ENCODE measurements at places on chromosomes 3 and 15.

DNA sequence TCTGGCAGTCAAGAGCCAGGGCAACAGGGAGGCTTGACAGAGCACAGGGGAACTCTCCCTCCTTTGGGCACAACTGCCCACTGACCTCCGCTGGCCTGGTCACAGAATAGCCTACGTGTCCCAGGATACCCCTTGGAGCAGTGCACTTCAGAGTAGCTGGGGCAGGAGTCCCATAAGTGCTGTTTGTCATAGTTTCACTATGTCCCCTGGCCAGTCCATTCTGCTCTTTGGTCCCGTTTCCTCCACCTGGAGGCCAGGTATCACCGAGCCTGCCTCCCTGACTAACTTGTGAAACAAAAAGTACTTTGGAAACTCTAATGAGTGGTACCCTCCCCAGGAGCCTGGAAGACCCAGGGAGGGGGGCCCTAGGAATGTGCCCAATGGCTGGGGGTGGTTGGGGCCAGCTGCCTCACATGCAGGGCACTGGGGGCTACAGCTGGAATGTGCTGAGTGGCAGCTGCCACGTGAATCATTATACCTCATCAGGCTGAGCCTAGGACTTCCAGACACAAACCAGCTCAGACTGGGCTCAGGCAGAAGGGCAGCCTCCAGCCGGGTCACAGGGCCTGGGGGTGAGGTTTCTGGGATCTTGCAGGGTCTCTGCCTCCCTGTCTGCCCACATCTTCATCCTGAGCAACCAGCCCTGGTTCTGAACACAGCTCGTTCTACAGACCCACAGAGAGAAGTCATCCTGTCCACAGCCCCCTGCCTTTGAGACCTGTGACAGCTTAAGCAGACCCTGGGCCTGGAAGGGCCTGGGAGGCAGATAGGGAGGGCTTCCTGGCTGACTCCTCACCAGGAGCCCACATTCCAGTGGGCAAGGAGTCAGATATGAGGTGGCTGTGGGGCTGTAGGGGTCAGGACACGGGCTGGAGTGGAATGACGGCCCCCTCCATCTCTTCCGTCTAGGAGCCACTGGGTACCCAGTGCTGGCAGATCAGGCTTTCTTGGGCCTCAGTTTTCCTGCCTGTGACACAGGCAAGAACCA is 914 bp upstream of the PTH1R start:
- no peak for DNase-seq

- DNase-seq = no peak
Observed at GRCh38 chr3:175422744-175423143, 563.6 kb downstream of the NAALADL2 start.

DNA sequence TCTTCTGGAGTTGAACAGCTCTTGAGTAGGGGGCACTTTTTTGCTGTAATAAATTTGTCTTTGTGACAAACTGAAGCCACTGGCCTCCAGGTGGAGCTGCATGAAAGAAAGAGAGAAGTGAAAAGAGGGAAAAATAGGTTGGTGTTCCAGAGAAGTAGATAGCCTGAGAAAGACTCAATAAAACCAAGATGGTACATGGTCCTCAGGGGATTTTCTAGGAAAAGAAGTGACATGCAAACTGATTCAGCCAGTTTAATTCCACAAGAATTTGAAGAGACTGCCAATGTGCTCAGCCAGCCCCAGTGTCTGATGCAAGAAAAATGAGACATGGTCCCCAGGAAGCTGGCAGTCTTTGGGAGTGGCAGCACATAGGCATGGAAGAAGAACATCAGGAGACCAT is 152.7 kb downstream of the CD47 start:
- DNase-seq = peak; percentile 13

GRCh38 chr3:161409069-161409468 is 37.8 kb upstream of the SPTSSB start:
- DNase-seq = peak; percentile 41

GRCh38 chr3:312160-312733 is 115.7 kb downstream of the CHL1 start:
- no peak for DNase-seq

DNA sequence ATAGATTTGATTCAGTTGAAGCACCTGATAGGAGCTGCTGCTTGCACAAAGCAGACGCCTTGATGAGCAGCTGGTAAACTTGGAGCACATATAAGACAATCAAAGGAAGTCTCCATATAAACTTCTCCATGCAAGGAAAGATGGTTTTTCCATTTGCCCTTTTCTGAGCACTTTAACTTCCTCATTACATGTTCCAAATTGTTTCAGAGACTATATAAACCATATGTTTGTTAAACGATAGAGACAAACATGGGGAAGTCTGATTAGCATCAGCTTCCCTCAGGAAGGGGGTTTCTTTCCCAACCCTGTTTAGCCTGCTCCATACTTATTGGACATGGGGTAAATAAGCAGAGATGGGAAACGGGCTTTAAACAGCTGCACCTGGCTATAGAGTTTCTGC is 88.0 kb downstream of the DHX36 start:
- no peak for DNase-seq

DNA sequence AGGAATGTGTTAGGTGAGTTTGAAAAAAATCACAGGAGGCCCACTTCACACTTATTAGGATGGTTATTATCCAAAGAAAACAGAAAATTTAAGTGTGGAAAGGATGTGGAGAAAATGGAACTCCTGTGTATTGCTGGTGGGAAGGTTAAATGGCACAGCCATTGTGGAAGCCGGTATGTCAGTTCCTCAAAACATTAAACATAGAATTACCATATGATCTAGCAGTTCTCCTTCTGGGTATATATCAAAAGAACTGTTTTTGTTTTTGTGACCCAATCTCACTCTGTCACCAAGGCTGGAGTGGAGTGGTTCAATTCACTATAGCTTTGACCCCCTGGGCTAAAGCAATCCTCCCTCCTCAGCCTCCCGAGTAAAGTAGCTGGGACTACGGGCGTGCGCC is 10.4 kb upstream of the ZFYVE19 start:
- no peak for DNase-seq

DNA sequence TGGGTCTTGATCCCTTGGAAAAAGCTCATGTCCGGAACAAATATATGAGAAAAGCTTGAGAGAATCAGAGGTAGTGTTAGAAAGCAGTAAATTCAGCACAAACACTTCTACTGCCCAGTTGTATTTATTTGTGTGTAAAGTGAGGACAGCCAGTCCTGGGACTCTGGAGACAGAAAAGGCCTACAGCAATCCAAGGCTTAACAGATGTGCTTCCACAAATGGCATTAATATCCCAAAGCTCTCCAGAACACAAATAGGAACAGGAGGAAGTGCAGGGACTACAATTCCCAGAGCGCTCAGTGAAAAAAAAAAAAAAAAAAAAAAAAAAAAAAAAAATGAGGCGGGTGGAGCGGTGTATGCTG is 390 bp upstream of the AP2M1 start:
- DNase-seq = no peak

GRCh38 chr3:33971055-33971454 is 172.6 kb downstream of the PDCD6IP start:
- DNase-seq = no peak

DNA sequence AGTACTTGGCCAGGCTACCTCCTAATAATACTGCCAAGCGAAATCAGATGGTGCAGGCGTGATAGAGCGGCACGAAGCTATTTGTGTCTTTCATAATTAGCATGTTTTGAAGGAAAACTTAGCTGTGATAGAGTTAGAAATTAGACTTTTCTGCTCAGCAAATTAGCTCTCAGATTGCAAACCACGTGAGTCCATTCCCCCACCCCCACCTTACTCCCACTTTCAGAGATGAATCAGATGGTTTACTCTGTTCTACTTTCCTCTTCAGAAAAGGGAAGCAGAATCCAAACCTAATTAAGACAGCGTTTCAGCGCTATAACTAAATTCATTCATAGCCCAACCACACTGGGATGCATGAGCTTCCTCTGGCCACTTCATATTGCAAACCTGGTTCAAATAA is 214.6 kb downstream of the SLCO3A1 start:
- DNase-seq = no peak

DNA sequence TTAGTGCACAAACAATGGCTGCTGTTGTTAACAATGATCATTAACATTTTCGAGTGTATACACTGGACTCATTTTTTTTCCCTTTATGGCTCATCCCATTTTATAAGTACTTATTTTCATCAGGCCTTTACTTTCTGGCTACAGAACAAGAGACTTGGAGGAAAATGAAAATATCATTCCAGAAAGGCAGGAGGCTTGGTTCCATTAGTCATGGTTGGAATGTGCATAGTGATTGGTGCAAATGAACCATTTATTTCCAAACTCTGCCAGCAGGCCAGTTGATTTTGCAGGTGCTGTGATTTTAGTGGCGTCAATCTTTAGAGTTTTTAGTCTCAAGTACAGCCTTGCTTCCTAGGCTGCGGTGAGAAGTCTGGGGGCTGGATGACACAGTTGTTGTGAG is 151.8 kb downstream of the ITPR1 start:
- DNase-seq = no peak

DNA sequence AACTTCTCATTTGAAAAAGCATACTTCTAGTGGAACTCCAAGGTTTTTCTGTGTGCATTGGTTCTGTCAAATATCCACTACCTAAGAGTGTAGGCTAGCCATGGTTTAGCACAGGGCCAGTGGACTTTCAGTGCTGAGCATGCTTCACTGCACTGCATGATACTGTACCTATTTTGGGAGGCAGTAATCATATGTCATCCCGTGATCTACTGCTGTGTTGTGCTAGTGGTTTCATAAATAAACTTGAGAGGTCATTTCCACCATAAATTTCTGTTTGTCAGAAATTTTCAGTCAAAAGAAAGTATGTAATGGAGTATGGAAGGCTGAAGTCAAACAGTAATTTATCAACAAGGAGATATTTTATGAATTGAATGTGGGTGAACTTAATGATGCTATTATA is 203.6 kb downstream of the ROBO1 start:
- no peak for DNase-seq

DNA sequence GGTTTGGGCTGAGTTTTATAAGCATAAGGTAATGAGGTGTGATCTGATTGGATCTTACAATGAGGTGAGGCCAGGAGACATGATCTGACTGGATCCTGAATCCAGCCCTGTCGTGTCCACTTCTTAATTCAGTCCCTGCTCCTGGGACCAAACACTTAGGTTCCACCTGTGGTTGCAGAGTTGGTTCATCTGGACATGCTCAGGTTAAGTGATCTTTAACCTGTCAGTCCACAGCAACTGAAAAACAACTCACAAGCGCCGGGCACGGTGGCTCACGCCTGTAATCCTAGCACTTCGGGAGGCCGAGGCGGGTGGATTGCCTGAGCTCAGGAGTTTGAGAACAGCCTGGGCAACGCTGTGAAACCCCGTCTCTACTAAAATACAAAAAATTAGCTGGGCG is 679.3 kb upstream of the ALCAM start:
- DNase-seq = no peak

- DNase-seq = no peak
Observed at GRCh38 chr15:67307156-67307555, 52.6 kb downstream of the IQCH start.

- no peak for DNase-seq
Observed at GRCh38 chr3:99410789-99411311, 227.5 kb upstream of the COL8A1 start.

GRCh38 chr15:81863162-81863561 is 182.7 kb downstream of the MEX3B start:
- no peak for DNase-seq

GRCh38 chr3:41683666-41684350 is 278.1 kb downstream of the ULK4 start:
- no peak for DNase-seq

- peak; percentile 81 for DNase-seq
Observed at GRCh38 chr3:184543843-184544512, 17.6 kb upstream of the EPHB3 start.

DNA sequence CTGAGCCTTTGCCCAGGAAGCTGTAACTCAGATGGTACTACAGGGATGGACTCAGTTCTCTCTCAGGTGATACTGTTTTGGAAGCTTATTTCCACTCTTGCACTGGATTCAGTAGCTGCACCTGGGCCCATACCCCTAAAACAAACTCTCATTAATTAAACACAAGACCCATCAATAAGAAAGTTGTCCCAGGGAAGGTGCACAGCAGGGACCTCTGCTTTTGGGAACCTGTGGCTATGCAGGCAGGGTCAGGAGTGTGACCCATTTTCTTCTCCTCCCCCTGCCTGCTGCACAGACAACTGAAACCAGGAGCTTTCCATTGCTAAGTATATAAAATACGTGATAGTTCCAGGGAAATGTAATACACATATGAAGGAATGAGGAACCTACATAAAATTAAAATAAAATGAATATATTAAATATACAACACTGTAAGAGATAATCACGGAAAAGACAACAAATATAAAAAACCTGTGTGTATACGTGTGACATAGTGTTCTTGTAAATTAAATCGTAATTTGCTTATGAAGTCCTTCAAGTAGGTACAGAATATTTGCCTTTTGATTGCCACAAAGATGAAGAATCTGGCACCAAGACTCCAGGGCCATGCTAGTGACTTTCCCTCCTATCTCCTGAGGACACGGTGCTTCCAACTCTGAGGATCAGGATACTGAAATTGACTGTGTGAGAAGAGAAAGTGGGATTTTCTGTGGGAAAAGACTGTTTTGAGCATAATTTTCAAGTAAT is 101.6 kb upstream of the GOLGA6L6 start:
- no peak for DNase-seq

GRCh38 chr3:122873741-122874515 is 79.1 kb downstream of the SLC49A4 start:
- no peak for DNase-seq

- no peak for DNase-seq
Observed at GRCh38 chr3:171301998-171302397, 158.2 kb downstream of the TNIK start.
